Stimulated activated CD8-positive, alpha-beta memory T cell treated with anti-CD3 and anti-CD28 coated beads, Interleukin-4, amount 100 ng/mL, for 48 hours (primary cell): ENCODE measurements at places on chromosomes 6 and 20.

DNA sequence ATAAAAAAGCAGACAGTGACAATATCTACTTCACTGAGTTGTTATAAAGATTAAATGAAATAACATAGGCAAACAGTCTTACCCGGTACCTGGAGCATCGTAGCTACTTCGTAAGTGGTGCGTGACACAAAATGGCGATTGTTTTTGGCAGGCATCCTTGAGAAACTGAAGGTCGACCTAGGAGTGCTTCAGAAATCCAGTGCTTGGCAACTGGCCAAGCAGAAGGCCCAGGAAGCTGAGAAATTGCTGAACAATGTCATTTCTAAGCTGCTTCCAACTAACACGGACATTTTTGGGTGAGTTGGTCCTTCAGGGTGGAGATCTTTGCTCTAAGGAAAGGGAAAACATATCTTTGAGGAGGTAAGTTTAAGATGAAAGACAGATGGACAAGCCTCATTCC is 4.8 kb downstream of the BPIFA2 start:
- DNase-seq, result no peak

- no peak for DNase-seq
Observed at GRCh38 chr6:121590916-121591315, 155.5 kb downstream of the GJA1 start.

- no peak for DNase-seq
Observed at GRCh38 chr20:40667503-40667902, 21.5 kb downstream of the MAFB start.

DNA sequence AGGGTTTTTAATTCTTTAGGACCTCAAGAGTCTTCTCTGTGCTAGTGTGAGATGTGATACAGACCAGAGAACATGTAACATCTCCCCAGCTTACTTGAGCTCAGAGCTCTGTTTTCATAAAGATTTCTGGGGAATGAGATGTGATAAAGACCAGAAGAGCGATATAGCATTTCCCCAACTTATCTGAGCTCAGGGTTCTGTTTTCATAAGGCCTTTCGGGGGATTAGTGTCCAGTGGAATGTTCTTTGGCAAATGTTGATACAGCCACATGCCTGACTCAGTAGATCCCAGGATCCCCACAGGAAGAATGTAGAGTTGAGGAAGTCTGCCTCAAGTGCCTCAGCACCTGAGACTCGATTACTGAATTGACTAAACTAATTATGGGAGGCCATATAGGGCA is 18.7 kb upstream of the TOP1 start:
- DNase-seq, result no peak

GRCh38 chr20:43189554-43190331 is at the start of gene PTPRT:
PTPRT (minus strand) TSS chr20:43189906; CDS start chr20:43189733, 173 bp downstream.
- no peak for DNase-seq

- DNase-seq, result no peak
Observed at GRCh38 chr6:132300323-132300949, 100.8 kb downstream of the MOXD1 start.

DNA sequence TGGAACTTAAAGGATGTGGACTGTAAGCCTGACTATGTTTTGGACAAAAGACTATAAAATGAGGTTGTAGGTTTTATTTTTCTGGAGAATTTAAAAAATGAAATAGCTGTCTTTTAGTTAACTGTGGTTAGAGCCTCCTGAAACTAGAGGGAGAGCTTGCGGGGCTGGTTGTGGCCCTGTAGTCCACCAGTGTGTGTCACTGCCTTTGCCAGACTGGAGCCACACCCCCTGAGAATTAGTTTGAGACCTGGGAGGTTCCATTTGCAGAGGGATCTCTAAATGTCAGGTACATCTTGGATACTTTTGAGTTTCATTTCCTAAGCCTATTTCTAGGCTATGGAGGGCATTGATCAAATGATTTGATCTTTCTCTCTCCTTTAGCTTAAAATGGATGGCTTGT is 20.8 kb downstream of the ZC2HC1B start:
- DNase-seq, result no peak

- DNase-seq, result peak; percentile 42
Observed at GRCh38 chr6:36735110-36736071, 37.8 kb downstream of the RAB44 start.

DNA sequence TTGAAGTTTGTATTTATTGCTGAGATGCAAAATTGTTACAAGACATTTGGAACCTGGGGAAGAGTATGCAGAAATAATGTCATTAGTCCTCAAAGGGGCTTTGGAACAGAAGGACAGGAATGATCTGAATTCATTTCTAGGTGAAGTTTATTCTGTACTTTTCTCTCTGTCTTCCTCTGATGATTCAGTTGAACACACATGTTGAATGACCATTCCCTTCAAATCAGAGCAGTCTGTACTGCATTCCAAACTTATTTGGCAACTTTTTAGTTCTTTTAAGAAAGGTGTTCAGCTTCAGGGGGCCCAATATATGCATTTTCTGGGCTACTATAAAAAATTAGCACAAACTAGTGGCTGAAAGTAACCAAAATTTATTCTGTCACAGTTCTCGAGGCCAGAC is 213.9 kb upstream of the LAMP5 start:
- no peak for DNase-seq

GRCh38 chr6:71031912-71032311 is 75.1 kb upstream of the B3GAT2 start:
- DNase-seq, result no peak

DNA sequence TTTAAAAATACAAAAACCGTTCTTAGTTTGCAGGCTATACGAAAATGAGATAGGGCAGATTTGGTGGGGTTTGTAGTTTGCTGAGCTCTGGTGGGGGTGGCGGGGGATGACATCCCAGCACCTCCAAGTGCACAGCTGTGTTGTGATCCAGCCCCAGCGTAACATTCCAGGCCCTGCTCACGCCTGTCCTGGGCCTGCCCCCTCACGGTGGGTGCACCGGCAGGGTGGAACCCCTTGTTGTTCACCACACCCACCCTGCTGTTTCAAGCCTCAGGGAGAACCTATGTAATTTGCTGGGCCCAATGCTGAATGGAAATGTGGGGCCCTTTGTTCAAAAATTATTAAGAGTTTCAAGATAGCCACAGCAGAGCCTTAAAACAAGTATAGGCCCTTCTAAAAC is 25.0 kb downstream of the ARMC2 start:
- DNase-seq, result no peak

DNA sequence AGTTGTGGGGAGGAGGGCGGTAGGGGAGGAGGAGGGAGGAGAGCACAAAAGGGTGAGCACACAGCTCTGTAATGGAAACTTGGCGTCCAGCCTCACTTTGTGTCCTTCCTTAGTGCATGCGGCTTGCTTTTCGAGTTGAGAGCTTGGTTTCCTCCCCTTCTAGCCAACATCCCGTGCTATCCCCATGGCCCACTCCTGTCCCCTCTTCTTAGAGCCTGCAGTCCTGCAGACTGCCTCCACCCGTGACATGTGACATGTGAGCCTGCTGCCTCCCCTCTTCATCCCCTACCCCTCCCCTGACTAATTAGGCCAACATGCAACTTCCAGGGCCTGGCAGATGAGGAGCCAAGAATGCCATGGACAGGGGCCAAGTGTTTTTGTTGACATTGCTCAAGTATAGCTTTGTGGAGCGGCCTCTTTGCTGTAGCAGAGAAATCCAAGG is 63.2 kb downstream of the SLC24A3 start:
- no peak for DNase-seq

- no peak for DNase-seq
Observed at GRCh38 chr20:6134592-6134991, 11.8 kb upstream of the FERMT1 start.

- peak; percentile 10 for DNase-seq
Observed at GRCh38 chr6:170000071-170000843, 248.8 kb downstream of the ERMARD start.

- no peak for DNase-seq
Observed at GRCh38 chr6:133973109-133973971, 20.3 kb downstream of the TBPL1 start.

DNA sequence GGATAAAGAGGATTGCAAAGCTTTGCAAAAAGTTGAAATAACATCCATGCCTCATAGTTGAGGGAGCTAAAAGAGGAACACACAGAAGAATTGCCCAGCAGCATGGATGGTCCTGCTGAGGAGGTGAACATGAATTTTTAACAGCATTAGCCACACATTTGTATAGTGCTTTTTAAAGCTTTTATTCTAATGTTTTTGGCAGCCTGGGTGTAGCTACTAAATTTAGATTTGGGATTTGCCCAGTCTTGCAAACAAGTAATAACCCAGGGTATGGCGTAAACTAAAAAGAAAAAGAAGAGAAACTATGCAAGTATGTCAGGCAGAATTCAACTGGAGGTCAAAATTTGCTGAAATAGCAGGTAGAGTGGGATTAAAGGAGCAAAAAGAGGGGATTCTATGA is 75.1 kb upstream of the PTPRK start:
- no peak for DNase-seq

DNA sequence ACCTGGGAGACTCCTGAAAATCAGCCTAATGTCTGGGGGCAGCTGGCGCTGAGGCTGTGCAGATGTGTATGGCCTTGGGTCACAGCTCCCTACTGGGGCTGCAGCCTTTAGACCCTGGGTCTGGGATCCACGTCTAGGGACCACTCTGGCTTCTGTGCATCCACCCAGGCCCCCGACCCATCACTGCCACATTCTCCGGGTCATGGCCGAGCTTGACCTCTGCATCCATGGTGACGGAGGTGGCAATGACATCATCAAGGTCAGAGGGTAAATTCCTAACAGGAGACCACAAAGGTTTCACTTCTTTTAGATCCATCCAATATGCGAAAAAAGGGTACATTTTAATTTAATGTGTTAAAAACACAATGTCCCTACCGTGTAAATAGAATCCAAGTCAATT is 14.5 kb upstream of the PCMTD2 start:
- no peak for DNase-seq

GRCh38 chr6:31769684-31770371 is 7.3 kb downstream of the VWA7 start:
- DNase-seq, result peak; percentile 93

GRCh38 chr20:38209736-38210405 is 44.8 kb upstream of the TGM2 start:
- DNase-seq, result no peak

DNA sequence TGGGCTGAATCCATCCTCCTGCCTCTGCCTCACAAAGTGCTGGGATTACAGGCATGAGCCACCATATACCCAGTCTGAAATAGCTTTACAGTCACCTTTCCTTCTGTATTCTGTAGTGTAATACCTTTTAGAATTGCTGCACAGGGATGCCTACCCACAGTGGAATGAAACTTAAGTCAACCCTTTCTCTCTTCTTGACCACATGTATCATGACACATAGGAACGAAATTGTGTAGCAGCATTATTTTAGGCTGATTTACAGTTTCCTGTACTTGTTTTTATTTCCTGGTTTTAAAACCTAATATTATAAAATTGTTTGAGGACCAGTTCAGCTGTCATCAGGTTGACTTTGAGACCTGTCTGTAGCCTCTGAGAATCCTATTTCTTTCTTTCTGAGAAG is 297.8 kb downstream of the ZFAND3 start:
- no peak for DNase-seq

GRCh38 chr6:139429580-139430145 is 55.2 kb upstream of the CITED2 start:
- DNase-seq, result no peak

DNA sequence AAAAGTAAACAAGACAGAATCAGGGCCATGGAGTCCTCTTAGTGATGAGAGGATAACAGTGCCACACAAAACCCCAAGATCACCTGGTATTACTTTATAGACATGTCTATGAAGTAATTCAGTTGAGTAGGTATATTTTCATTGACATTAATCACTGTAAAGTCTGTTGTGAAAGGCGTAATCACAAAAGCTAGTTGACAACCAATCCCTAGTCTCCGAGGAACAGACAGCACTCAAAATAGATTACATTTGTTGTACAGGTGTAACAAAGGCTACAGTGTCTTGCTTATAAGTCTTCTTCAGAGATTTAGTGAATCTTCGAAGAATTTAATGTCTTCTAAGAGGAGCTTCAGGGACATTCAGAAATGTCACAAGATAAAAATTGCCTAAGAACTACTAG is 120.1 kb downstream of the TMEM200A start:
- no peak for DNase-seq

DNA sequence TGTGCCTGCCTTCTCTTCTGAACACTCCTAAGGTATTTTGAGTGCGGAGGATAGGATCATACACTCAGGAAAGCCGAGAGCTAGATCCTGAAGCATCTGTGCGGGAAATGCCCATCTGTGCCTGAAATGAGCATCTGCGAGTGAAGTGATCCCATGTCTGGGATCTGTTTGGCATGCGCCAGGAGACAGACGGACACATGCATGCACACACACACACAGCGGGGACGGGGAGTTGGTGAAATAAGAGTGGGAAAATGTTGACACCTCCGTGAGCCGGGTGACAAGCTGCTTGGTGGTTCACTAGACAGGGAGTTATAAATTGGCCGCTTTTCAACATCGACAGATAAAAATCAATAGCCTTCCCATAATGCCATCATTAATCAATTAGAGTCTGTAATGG is 13.8 kb downstream of the SYNJ2 start:
- no peak for DNase-seq

DNA sequence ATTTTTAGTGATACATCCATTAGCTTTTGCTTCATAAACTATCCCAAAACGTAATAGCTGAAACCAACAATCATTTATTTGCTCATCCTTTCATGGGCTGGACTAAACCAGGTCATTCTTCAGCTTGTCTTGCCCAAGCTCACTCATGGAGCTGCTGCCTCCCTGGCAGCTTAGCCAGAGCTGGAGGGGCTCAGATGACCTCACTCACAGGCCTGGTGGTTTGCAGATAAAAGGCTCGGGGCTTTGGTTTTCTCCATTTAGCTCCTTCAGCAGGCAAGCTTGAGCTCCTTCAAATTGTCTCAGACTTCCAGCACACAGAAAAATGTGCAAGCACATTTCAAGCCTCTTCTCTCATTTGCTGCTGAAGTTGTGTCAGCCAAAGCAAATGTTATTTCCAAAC is 139.1 kb downstream of the BTBD3 start:
- no peak for DNase-seq
